ENCODE measurements at places on chromosomes 16 and 17.

- DNase-seq = peak; percentile 53
These were observed 14.8 kb upstream of the ADCY7 start for GRCh38 chr16:50251375-50252081.

DNA sequence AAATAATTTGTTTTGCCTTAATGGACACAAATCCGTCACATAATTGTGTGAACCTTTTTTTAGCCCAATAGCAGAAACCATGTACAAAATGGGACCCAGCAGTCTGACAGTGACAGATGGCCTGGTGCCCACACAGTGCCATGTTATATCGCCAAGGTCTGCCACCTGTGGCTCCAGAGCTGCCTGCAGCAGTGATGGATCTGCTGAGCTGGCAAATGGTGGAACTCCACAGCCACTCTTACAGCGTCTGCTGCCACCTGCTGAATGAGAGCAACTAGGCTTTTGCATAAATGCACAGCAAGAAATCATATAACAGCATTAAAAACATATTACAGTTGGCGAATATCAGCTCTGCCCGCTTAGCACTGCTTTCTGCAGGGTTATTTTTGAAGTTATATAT is 59.4 kb downstream of the NUP93 start:
- peak; percentile 71 for DNase-seq

GRCh38 chr17:4634976-4635375 is 6.5 kb downstream of the ALOX15 start:
- no peak for DNase-seq

GRCh38 chr17:14302431-14303099 is 1.7 kb downstream of the HS3ST3B1 start:
- DNase-seq = peak; percentile 91

DNA sequence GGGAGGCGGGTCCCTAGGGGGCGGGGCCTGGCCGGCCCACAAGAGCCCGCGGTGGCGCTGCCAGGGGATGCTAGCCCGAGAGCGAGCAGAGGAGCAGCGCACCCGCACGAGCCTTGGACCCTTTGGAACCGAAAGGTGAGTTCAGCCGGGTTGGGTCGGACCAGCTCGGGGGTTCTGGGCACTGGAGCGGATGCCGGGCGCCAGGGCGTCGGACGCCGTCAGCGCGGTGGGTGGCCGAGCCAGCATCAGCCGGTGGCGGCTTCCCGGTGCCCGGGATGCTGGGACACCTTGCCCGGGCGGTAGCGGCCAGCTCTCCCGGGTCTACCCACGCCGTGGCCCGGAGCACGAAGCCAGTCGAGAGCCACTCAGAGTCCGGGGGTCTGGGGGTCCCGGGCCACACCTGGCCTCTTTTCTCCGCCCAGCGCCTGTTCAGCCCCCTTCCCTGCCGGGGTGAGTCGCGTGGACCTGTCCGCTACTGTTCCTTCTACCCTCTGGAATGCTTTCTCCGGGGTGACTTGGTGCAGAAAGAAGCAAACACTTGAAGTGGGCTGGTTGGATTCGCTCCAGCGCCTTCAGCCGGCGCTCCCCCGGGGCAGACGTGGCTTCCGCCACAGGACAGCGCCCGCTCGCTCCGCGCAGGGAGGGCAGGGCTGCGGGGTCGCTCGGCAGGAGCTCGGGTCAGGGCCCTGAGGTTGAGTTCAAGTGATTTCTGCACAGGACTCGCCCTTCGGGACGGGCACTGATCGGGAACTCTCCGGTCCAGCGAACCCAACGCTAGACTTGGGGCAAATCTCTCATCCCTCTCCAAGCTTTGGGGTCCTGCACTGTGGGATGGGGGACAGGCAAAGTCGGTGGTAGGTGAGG is at the start of gene SCNN1G:
Gene SCNN1G, plus strand, starts transcription at position 67 of the 864 bp plus-strand sequence. CDS start 3,527 bp downstream, outside the sequence.
- DNase-seq = no peak

- DNase-seq = no peak
These were observed 18.7 kb downstream of the ARL2BP start for GRCh38 chr16:57263541-57264351.

DNA sequence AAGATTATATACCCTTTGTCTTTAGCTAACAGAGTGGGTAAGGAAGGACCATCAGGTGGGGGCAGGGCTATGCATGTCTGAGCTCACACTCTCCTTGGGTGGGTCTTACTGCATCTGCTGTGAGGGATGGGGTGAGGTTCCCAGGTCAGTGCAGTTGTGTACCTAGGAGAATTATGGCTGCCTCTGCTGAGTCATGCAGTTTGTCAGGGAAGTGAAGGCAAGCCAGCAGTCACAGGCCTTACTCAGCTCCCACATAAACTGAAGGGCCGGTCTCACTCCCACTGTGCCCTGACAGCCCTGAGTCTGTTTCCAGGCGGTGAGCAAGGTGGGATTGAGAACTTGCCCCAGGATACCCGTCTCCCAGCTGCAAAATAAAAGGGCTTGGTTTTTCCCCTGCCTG is 328.6 kb downstream of the MAP2K6 start:
- DNase-seq = no peak

GRCh38 chr17:36687736-36688135 is 86.4 kb downstream of the MRM1 start:
- no peak for DNase-seq

DNA sequence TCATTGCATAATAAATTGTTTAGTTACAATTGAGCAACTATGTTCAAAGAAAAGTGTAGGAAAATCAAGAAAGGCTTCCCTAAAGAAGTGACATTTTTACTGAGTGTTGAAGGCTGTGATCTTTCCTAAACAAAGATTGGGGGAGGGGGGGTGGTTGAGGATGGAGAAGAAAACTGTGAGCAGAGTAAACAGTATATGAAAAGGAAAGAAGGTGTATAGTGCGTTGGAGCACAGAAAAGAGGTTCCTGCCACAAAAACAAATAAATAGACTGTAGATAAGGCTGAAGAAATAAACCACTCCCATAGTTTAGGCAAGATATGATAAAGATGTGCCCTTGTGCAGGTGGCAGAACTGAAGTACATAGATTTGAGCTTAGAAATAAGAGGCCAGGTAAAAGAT is 8.5 kb downstream of the ABCA10 start:
- no peak for DNase-seq

- no peak for DNase-seq
These were observed 25.8 kb downstream of the STAT3 start for GRCh38 chr17:42362245-42362961.

- DNase-seq = no peak
These were observed 61.1 kb upstream of the CPHXL start for GRCh38 chr16:75787440-75787839.

- no peak for DNase-seq
These were observed 65.9 kb downstream of the PCTP start for GRCh38 chr17:55816532-55817396.

DNA sequence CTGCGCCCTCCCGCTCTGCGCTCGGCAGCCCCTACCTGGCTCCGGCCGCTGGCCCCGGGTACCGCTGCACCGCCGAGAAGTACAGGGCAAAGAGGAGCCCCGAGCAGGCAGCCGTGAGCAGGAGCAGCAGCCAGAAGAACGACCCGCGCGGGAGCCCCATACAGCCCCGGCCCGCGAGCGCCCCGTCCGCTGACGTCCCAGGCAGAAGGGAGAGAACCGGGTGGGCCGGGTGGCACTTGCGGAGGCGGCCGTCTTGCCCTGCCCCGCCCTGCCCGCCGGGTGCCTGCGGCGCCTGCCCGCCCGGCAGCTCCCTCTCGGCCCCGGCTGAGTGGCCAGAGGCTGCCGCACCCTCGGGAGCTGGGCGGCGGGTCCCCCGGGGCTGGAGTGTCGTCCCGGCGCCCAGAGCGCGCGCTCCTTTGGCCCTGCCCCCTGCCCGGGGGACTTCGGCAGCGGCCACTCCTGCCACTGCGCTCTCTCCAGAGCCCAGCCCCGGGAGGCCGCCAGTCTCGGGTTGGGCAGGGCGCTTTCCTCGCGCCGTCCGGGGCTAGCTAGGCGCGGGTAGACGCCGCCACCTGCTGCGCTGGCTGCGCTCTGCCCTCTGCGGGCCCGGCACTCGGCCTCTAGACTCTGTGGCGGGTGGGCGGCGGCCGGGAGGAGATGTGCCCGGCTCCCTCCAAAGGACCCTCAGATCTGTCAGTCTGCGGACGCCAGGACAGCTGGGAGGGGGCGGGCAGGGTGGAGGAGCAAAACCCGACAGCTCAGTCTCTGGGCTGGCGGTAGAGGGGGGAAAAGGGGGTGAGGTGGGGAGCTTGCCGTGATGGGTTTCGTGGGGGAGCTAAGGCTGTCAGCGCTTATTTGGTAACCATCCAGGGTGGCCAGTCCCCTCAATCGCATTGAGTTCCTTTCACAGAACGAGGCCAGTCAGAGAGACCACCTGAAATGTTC is at the start of gene ST6GALNAC2:
Gene ST6GALNAC2, minus strand, starts transcription at position 212 of the 945 bp plus-strand sequence. Its CDS starts 52 bp downstream, at position 160.
- DNase-seq = peak; percentile 73

DNA sequence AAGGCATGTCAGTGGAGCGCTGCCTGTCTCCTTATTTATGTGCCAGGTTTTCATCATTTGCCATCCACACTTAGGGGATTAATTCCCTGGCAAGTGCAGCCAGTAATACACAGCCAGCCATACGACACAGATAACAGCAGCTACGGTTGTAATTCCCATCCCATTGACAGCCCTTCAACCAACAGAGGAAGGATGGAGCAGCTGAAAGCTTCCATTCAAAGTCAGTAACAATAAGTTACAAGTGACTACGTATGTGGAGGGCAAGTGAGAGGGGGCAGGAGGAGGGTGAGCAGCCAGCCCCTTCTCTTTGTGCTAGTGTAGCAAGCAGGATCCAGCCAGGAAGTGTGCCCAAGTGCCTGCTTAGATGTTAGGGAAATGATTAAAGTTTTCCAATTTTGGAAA is 53.8 kb upstream of the LYRM9 start:
- DNase-seq = no peak

DNA sequence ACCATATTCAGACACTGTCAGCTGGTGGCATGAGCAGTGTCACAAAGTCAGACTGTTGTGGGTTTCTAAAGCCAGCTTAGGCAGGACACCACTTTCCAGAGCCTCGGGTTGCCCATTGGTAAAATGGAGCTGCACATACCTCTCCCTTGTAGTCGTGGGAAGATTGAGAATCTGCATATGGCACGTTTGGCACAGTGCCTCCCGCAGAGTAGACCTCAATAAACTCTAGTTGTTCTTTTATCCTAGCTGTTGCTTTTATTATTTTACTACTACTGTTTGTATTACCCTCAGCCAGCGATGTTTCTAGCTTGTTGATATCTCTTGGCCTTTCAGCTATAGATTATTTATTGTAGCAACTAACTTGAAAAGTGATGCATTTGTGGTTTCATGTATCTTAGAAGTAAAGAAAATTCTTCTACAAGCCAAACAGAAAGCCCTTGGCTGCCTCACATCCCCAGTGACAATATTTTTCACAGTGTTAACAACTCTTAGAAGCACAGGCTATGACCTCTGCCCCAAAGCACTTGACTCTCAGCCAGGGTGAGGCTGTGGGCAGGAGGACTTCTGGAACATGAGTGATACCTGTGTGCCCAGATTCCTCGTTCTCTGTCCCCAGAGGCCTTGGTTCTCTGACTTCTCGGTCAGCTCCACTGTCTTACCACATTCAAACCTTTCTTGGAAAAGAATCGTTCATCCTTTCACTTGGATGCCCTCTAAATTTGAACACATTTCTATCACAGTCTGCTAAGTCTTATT is 351.6 kb downstream of the SNX29 start:
- peak; percentile 71 for DNase-seq

DNA sequence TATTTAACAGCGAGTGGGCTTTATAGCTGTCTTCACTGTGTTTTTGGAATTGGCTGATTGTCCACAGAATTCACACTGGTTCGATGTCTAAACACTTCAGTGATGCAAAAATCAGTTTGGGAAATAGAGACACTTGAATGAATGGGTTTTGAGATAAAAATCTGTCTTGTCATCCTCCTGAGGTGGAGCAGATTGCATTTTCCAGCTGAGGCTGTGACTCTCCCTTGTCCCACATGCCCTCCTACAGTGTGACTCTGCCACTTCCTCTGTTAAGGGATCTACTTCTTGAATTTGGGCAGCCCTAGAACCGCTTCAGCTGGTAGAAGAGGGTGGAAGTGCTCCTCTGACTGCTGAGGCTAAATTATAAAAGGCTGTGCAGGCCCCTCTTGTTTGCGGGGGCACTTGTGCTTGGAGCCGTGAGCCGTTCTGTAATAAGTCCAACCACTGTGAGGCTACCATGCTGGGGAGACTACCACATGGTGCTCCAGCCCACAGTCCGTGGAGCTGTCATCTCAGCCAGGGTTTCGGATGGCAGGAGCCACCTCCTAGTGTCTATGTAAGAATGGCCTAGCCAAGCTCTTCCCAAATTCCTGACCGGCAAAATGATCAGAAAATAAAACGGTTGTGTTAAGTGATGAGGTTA is 175.9 kb downstream of the SPECC1 start:
- DNase-seq = no peak

- no peak for DNase-seq
These were observed 2.4 kb downstream of the HSD17B1 start for GRCh38 chr17:42555122-42555622.

- DNase-seq = no peak
These were observed 190.8 kb downstream of the SLC39A11 start for GRCh38 chr17:72901657-72902056.

DNA sequence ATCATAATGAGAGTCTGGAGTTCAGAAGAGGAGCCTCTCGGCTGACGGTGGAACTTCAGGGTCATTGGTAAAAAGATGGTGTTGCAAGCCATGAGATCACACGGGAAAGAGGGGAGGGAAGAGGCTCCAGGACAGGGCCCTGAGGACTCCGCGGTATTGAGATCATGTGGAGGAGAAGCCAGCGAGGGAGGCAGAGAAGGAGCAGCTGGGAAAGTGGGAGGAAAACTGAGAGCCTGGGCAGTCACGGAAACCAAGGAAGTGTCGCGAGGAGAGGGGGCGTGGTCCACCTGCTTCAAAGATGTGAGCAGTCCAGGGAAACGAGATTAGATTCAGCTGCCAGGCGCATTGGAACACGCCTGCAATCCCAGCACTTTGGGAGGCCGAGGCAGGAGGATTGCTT is 27.7 kb upstream of the SBK1 start:
- DNase-seq = peak; percentile 59
